WTC11 (cell line): ENCODE measurements at places on chromosomes 11 and 22. TPM values are rescaled to one million over a fixed set of nuclear protein-coding genes. Genes with fewer than 3 reads are reported as not detected.
A peak's percentile ranks its signal among the peaks of the same experiment; 100 is the strongest.

Gene ACTN3
- total RNA-seq: 18.5 to 20.4 TPM (median 19.2 TPM) in 3 replicates

Gene DTX4
- 12.3 to 15.5 TPM (median 12.8 TPM) in 3 replicates for total RNA-seq

Gene TMA7B
- not detected in 3 replicates for total RNA-seq

Gene YPEL1
- total RNA-seq: 7.7 to 17.7 TPM (median 15.5 TPM) in 3 replicates

Gene SYT12
- 4.6 to 7.3 TPM (median 7.1 TPM) in 3 replicates for total RNA-seq

Gene UPK3A
- total RNA-seq: 0.23 to 0.62 TPM (median 0.37 TPM) in 3 replicates

Gene KLHDC7B
- total RNA-seq: not detected in 3 replicates

Gene IL17REL
- 0.23 to 0.34 TPM (median 0.24 TPM) in 3 replicates for total RNA-seq

Gene UBQLNL
- total RNA-seq: 0.14 to 0.24 TPM in 2 of 3 replicates, not detected in the other

DNA sequence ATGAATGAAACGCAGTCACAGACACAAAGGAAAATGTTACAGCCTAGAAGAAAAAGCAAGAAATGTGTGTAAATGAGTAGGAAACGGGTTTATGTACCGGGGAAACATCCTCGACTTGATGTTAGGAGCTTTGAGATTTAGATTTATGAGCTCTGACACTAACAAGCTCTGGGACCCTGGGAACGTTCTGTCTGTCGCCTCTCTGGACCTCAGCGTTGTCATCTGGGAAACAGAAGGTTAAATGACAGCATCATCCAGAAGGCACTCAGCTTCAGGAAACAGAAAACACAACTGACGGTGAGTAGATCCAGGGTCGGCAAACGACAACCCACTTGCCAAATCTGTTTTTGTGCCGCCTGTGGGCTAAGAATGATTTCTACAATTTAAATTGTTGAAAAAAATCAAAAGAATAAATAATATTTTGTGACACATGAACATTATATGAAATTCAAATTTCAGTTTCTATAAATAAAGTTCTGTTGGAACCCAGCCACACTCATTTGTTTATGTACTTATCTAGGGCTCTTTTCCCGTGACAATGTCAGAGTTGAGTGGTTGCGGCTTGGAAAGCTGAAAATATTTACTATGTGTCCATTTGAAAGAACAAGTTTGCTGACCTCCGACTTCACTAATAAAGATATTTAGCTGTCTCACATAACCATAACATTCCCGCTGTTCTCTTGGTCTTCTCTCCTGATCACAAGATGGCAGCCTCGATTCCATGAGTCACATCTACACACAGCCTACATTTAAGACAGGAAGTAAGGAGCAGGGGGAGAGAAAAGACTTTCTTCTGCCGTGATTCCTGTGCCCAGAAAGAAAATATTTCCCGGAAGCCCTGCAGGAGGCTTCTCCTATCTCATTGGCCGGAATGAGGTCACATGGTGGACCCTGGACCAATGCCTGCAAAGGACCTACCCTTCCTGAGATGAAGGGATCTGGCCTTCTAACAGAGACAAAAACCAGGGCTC, 47.1 kb upstream of the SYT13 start:
- H3K27me3 ChIP-seq: peaks cover 28% of the 10 kb centered on the region
- H3K4me1 ChIP-seq: peaks cover 9% of the 10 kb centered on the region
- H3K27ac ChIP-seq: no peak overlapping the region
- no peak overlapping the region for H3K4me3 ChIP-seq
- peak; percentile 44 for DNase-seq

DNA sequence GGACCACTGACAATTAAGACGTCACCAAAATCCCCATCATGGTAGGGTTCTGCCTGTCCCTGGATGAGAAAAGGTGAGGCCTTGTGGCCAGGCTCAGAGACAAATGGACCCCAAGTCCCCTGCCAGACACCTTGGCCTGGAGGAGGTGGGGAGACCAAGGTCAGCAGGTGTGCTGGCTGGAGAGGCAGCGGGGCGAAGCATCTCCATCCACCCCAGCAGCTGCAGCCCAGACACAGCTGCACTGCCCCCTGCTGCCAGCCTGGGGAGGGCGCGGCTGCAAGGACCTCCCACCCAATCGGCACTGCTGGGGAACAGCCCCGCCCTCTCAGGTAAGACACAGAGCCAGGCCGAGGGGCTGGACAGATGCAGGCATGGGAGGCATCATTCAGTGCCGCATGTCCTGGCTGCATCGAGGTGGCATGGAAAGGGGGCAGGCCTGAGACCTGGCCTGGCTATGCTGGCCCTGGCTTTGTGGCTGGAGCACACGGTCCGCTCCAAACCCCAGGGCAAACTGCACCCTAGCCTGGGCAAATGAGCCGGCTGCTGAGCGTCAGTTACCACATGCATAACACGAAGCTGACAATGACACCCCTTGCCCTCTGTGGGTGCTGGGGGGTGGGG, 12.2 kb upstream of the MFNG start:
- peak; percentile 90 for DNase-seq
- no peak overlapping the region for H3K27ac ChIP-seq
- H3K4me1 ChIP-seq: peaks cover 34% of the 10 kb centered on the region
- H3K36me3 ChIP-seq: no peaks in the 10 kb centered on the region
- no peak overlapping the region for H3K4me3 ChIP-seq
- no peaks in the 10 kb centered on the region for H3K27me3 ChIP-seq

DNA sequence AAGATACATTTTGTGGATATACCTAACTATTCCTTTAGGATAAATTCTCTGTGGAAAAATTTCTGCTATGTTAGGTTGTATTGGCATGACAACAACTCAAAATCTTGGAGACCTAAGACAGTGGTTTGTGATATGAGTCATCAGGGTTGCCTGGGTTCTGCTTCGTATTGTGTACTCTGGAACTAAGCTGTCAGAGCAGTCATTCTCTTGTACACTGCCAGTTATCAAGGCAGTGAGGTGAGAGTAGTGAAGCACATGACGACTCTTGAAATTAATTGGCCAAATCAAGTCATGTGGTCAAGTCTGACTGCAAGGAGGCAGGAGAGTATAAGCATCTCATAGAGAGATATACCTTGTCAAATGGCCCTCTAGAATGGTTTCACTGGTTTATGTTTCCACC, 104.4 kb downstream of the FANCF start:
- H3K4me1 ChIP-seq: no peaks in the 10 kb centered on the region
- no peak overlapping the region for H3K27ac ChIP-seq
- H3K36me3 ChIP-seq: no peaks in the 10 kb centered on the region
- no peak for DNase-seq

DNA sequence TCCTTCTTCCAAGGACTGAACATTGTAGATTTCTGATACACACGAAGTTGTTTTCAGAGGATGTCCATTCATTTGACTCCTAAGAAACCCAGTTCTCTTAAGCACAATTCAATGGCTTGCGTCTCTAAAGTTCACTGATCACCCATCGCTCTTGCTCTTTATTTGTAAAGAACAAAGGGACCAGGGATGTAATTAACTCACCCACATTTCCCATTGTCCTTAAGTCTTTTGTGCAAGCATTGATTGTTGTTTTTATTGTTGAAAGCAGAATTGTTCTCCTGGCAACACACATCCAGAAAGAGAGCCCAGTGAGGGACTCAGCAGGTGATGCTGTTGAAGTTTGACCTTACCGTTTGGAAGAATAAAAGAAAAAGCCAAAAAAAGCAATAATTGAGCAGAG, 59.2 kb downstream of the SPON1 start:
- peaks cover 8% of the 10 kb centered on the region for H3K4me1 ChIP-seq
- H3K27me3 ChIP-seq: peaks cover 2% of the 10 kb centered on the region
- H3K4me3 ChIP-seq: no peak overlapping the region

DNA sequence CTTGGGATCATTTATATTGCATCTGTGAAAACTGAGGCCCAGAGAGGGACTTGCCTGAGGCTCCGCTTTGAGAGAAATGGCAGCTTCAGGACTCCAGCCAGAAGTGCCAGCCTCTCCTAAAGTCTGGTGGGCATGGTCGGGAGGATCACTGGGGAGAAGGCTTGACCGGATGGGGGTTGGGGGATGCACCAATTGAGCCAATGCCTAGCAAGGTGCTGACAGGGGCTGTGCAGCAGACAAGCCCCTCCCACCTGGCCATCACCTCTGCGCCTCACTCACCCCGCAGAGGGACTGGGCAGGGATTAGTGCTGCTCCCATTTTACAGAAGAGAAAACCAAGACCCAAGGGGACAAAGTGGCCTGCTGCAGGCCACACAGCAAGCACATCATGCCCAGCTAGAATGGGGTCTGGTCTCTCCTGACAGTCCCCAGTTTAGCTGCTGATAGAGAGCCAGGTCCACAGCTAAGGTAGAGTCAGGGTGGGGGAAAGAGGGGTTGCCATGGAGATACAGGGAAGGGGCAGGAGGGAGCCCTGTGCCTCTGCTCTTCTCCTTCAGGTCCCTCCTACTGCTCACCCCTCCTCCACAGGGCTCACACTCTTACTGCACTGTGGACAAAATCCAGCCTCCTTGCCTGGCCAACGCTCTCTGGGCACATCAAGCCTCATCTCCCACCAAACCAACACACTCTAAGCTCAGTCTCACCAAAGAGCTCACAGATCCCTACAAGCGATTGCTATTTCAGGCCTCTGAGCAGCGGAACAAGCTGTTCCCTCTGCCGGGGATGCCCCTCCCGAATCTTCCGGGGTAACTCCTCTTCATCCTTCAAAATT, 29.5 kb downstream of the TEF start:
- peaks cover 22% of the 10 kb centered on the region for H3K4me1 ChIP-seq
- H3K27ac ChIP-seq: peak overlapping the region; percentile 50
- no peak overlapping the region for H3K4me3 ChIP-seq
- no peak for DNase-seq
- H3K27me3 ChIP-seq: no peaks in the 10 kb centered on the region

GRCh38 chr11:35820614-35821013, 123.2 kb upstream of the LDLRAD3 start:
- H3K4me1 ChIP-seq: peaks cover 15% of the 10 kb centered on the region
- H3K27me3 ChIP-seq: peaks cover 8% of the 10 kb centered on the region; the same call in 1 of the 2 replicates
- H3K36me3 ChIP-seq: no peaks in the 10 kb centered on the region
- H3K27ac ChIP-seq: no peak overlapping the region

GRCh38 chr11:79262221-79262620, 178.6 kb downstream of the TENM4 start:
- no peak overlapping the region for H3K4me3 ChIP-seq
- no peak overlapping the region for H3K27ac ChIP-seq
- no peak for DNase-seq
- H3K27me3 ChIP-seq: no peaks in the 10 kb centered on the region
- no peaks in the 10 kb centered on the region for H3K36me3 ChIP-seq
- H3K4me1 ChIP-seq: peaks cover 25% of the 10 kb centered on the region

DNA sequence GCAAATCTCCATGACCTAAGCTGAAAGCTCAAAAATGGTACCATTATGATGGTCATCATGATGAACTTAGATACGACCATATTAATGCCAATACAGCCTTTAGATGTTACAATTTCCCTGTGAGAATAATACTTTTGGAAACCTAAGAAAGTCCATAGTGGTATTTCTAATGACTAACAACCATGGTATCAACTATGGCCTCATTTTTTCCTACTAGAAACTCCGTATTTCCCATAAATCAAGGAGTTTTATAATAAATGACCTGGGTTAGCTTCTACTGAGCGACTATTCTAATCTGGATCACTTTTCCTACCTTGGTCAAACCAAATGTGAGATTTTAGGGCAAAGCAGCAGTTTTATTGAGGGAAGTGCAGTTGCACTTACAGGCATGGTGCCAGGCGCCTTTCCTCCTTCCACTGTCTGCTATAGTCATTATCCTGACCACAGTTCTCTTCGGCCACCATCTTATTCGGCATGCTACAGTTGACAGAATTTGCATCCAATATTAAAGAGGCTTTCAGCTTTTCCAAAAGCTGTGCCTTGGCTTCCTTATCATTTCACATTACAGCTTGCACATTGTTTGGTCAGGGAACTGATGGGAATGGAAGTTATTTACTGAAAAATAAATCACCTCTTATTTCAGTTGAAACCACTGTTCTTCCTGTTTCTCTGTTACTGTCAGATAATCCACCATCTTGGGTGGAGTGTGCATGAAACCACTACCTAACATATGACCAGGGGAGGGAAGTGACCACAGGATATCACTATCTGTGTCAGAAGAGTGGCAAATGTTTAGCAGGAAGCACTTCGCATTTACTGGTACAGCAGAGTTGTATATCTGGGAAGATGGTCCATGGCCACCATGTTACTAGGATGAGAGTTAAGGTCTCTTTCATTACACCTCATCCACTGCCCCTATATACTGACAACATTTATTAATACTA, 74.5 kb upstream of the PICALM start:
- H3K27me3 ChIP-seq: no peaks in the 10 kb centered on the region; the same call in 1 of the 2 replicates
- H3K4me3 ChIP-seq: no peak overlapping the region
- H3K36me3 ChIP-seq: no peaks in the 10 kb centered on the region
- peaks cover 3% of the 10 kb centered on the region for H3K4me1 ChIP-seq
- H3K27ac ChIP-seq: no peak overlapping the region
- DNase-seq: no peak

- peak; percentile 76 for DNase-seq
- peak within 1 kb of the TSS; percentile 85; the same call in 1 of the 2 replicates for H3K27ac ChIP-seq
- H3K4me1 ChIP-seq: peaks cover 51% of the 10 kb centered on the region
- H3K36me3 ChIP-seq: peaks cover 20% of the 10 kb centered on the region
- 0 out of 2 replicates have a peak, but pooled peaks cover 4% of the 10 kb centered on the region for H3K27me3 ChIP-seq
Measured at GRCh38 chr11:7672960-7673723, at the start of gene CYB5R2. Gene CYB5R2 (minus strand): TSS chr11:7673500. CDS start chr11:7672825, 675 bp downstream.

DNA sequence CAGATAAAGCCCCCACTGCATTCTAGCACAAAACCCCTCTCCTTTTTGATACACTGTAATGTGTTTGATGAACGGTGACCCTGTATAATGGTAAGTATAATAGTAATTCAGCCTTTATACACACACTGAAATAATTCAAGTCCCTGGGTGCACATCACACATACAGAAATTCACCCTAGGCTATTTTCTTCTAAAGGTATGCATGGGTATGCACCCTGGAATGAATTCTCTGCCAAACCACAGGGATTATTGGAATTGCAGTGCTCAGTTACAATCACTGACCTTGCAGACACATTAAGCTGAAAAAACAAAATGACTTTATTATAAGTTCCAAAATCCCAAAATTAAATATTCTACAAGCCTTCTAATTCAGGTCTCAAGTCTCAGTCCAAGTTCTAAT, 245.9 kb upstream of the FAT3 start:
- H3K27me3 ChIP-seq: no peaks in the 10 kb centered on the region
- no peak overlapping the region for H3K27ac ChIP-seq
- DNase-seq: no peak

- no peaks in the 10 kb centered on the region for H3K36me3 ChIP-seq
- H3K27ac ChIP-seq: no peak overlapping the region
- peaks cover 4% of the 10 kb centered on the region; the same call in 1 of the 2 replicates for H3K27me3 ChIP-seq
- H3K4me1 ChIP-seq: no peaks in the 10 kb centered on the region
- no peak for DNase-seq
Measured at GRCh38 chr11:72519220-72519881, 85.0 kb upstream of the CLPB start.

GRCh38 chr11:74822170-74822569, 73.5 kb downstream of the RNF169 start:
- no peak for DNase-seq
- no peak overlapping the region for H3K4me3 ChIP-seq
- H3K36me3 ChIP-seq: peaks cover 45% of the 10 kb centered on the region

DNA sequence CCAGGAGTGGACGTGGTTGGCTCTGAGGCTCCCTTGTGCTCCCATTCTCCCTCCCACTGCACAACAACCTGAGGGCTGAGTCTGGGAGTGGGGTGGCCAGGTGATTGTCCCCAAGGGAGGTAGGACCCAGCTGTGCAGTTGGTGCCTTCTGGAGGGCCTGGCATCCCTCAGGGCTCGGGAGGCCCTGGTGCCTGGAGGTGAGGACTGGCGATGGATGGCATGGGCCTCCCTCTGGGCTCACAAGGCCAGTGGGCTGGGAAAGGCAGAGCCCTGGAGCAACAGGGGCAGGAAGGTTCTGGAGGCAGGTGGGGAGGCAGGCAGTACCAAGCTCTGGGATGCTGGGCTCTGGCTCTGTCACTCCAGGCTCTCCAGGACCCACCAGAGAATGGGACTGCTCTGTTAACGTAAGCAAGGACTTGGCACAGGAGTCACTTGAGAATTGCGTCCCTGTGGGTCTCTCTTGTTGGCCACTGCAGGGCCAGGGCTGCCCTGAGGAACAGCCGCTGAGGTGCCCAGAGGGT, 114.2 kb downstream of the KCNQ1OT1 start:
- no peaks in the 10 kb centered on the region for H3K36me3 ChIP-seq
- H3K27me3 ChIP-seq: peaks cover 67% of the 10 kb centered on the region
- H3K4me1 ChIP-seq: no peaks in the 10 kb centered on the region
- H3K27ac ChIP-seq: no peak overlapping the region
